Stimulated activated CD4-positive, alpha-beta T cell treated with anti-CD3 and anti-CD28 coated beads, TNF-alpha, amount 100 ng/mL, for 4 hours (primary cell): ENCODE measurements at places on chromosomes 2 and 18.

GRCh38 chr2:201151127-201151981 lies 31.6 kb upstream of the CASP10 start:
- no peak for DNase-seq

DNA sequence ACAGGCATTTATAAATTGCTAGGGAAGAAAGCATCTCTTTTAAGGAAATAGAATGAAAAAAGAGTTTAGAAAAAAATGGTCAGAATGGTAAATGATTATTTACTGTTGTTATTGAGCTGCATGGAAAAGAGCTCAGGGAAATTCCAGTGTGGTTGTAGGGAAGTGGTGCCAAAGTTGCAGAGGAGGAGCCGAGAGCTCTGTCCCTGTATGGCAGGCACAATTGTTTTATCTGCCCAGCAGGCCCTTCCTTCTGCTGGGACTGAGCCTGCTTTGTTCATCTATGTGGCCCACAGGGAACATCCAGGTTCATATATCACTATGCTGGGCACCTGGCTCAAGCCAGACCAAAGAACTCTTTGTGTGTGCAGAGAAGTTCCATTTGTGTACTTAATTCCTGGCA lies 80.8 kb upstream of the AGAP1 start:
- no peak for DNase-seq

GRCh38 chr2:163345795-163346573 lies 389.8 kb downstream of the FIGN start:
- no peak for DNase-seq

- DNase-seq = no peak
Measured at GRCh38 chr2:206062724-206063123, 23.2 kb downstream of the INO80D start.

- DNase-seq = no peak
Measured at GRCh38 chr2:164644036-164644700, 22.9 kb upstream of the GRB14 start.

- DNase-seq = no peak
Measured at GRCh38 chr2:237627441-237628246, at the start of gene LRRFIP1. LRRFIP1 (plus strand) TSS chr2:237627587; CDS start chr2:237627645, 58 bp downstream.
